ENCODE measurements at places on chromosomes 1 and 21.

DNA sequence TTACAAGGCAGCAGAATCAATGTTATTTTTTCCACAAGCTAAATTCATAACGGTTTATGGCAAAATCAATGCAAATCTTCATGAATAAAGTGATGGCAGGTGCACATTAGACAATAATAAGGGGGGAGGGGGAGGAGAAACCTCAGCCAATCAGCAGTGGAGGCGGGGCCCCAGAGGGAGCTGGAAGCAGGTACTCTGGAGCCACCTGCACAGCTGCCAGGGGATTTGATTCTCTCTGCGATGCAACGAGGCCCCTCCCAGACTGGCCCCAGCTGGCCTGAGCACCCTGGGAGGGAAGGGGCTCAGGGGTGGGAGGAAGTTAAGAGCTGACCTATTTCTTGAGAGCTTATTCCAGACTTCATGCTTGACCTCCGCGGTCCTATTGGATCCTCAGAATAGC lies 127.8 kb upstream of the IGSF21 start:
- no peak for DNase-seq

GRCh38 chr1:241531195-241532161 lies 700 bp upstream of the KMO start:
- no peak for DNase-seq

DNA sequence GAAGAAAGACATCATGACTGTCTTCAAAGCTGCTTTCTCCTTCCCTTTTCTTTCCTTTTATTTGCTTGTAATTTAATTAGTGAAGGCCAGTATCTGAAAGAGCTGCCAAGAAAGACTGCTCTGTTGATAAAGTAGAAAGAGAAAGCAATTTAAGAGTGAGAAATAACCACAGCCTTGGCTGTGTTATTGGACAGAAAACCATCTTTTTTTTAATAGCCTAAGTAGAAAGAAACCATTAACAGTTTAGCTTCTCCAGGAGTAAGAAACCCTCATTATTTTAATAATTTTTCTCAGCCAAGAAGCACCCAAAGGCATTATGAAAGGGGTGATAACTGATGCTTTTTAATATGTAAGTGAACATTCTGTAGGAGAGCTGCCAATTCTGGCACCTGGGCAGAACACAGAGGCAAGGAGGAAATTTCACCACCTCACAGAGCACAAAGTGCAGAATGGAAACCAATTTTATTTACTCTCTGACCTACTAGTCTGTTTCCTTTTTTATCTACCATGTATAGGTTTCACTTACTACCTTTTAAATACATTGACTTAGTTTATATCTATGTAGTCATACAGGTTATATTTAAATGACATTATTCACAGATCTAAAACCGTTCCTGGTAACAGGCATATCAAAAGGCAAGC lies 703.2 kb downstream of the MRPL39 start:
- no peak for DNase-seq

- no peak for DNase-seq
Observed at GRCh38 chr1:188425687-188426086, 1596.9 kb downstream of the PLA2G4A start.

- DNase-seq, result no peak
Observed at GRCh38 chr21:45452696-45453307, 47.8 kb downstream of the COL18A1 start.

DNA sequence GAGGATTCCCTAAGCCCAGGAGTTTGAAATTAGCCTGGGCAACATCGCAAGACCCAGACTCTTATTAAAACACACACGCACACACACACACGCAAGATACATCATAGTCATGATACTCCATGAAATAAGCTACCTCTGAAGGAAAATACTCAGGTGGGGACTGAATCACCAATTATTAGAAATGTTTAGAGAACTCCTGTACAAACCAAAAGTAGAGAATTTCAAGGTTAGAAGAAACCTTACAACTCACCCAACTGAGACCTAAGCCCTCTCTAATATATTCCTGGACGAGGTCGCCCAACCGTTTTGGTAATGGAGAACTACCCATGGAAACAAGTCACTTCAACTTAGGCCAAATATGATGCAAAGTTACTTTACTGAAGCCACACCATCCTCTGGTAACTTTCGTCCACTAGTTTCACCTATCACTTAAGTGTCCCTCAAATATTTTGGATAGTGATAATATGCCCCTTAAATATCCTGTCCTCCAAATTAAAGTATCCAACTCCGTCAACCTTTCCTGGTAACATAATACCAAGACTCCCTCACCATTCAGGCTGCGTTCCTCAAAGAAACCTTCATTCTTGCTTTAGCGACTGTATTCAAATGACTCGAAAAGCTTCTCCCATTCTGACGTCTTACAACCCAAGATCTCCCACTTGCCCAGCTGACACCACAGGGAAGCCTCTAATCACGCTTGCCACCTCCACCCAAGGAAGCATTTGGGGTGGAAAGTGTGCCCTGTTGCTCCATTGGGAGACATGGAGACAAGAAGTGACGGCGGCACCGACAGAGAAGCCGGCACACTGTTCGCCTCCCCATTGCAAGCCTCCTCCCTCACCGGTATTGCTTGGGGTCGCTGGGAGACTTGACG lies 856 bp downstream of the NRDC start:
- DNase-seq, result no peak

GRCh38 chr1:61125895-61126294 lies 43.5 kb downstream of the NFIA start:
- DNase-seq, result no peak

DNA sequence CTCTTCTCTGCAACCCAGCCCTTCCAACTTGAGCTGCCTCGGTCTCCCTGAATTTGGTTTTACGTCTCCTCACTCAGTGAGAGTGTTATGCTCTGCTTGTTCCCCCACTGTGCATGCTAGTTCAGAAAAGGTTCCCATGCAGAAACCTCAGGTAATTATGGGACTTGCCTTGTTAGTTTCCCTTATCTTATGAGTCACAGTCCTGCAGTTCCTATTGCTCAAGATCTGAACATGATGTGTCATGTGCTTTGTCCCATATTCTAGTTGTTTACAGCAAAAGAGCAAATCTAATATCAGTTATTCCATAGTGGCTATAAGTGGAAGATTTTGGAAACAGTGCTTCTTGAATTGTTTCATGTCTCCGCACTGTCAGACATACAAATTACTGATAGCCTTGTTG lies 74.4 kb downstream of the DUSP10 start:
- DNase-seq, result no peak

- DNase-seq, result no peak
Observed at GRCh38 chr1:94738371-94738770, 81.8 kb upstream of the SLC44A3 start.

GRCh38 chr1:117678246-117678977 lies 72.6 kb downstream of the TENT5C start:
- DNase-seq, result no peak

DNA sequence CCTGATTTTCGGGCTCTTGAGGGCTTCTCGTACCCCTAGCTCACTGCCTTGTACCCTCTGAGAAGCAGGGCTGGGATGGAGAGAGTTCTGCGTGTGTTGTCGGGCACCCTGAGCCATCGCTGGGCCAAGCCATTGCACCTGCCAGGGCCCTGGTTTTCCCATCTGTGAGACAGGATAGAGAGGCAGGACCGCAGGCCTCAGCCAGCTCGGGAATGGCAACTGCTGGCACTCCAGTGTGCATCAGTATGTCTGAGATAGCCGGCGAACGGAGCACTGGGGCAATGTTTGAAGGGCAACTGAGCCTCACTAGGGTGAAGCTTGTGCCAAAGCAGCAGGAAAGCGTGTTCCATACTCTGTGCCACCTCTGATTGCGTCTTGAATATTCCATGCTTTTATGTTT lies 66.9 kb downstream of the TENT5C start:
- DNase-seq, result no peak

DNA sequence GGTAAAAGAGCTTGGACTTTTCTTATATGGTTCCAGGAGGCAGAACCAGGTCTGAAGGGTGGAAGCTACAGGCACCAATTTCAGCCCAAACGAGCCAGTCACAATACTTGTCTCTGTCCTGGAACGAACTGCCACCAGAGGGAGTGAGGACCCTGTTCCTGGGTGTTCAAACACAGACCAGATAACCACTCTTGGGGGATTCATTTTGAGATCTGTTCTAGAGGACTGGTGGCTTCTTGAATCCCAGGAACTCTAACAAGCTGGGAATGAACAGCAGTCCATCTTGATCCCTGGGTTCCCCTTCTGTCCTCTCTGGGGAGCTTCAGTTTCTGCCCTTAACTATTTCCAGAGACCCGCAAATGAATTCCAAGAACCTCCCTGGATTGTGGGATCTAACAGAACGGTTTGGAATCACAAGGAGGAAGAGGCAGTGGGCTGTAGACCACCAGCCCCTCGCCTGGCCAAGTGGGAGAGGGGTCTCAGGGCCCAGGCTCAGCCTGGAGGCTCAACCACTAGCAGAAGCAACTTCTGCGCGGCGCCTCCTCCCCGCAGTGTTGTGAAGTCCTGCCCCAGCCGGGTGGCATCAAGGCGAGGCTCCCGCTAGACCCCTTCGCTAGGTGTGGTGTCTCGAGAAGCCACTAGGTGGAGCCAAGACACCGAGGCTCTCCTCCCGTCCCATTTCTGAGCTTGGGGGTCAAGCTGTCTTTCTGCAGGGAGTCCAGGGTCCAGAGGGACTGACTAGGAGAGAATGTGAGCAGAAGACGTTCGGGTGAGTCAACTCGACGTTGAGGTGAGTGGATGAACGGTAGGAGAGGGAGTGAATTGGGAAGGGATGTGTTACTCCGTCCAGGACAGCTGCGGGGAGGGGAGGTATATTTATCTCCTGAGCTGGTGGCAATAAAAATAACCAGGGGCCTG lies 12.1 kb upstream of the NES start:
- DNase-seq, result peak; percentile 34

- DNase-seq, result no peak
Observed at GRCh38 chr1:233102341-233102740, 151.9 kb downstream of the NTPCR start.

- no peak for DNase-seq
Observed at GRCh38 chr1:226588484-226588883, 39.9 kb downstream of the STUM start.
